ENCODE measurements at places on chromosomes 5 and 9.

GRCh38 chr5:157914151-157914788 lies 55.3 kb upstream of the CLINT1 start:
- no peak for DNase-seq

DNA sequence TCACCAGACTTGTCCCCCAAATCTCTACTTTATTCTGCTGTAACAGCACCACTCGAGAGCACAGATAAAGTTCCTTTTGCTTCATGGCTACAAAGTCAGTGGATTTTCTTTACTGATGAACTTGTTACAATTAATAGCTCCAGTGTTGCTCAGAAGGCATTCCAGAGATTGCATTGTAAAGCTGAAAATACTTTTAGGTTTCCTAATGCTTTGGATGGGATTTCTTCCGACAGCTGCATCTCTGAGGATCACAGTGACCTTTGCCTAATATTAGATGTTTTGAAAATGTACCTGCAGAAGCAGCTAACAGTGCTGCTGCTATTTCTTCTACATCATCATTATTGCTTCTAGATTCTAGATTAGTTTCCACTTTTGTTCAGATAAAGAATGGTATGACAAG lies 58.8 kb upstream of the TMEM171 start:
- DNase-seq: no peak

- no peak for DNase-seq
These were observed 189.3 kb upstream of the MAST4 start for GRCh38 chr5:66406761-66407336.

DNA sequence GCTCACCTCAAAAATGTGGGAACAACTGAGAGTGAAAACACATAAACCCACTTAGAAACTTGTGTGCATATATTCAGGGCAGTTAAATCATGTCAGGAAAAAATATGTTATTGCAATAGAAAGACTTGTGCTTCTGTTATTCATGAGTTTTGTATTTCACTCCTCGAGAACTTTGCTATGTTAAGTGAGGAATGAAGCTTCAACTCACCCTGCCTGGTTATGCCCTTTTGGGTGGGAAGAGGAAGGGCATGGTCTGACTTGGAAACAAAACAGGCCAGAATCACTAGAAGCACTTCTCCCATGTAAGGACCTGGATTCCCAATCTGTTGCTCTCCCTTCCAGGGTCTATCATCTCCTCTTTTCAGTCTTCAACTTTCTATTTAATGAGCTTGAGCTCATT lies 14.5 kb downstream of the SLC27A6 start:
- no peak for DNase-seq

DNA sequence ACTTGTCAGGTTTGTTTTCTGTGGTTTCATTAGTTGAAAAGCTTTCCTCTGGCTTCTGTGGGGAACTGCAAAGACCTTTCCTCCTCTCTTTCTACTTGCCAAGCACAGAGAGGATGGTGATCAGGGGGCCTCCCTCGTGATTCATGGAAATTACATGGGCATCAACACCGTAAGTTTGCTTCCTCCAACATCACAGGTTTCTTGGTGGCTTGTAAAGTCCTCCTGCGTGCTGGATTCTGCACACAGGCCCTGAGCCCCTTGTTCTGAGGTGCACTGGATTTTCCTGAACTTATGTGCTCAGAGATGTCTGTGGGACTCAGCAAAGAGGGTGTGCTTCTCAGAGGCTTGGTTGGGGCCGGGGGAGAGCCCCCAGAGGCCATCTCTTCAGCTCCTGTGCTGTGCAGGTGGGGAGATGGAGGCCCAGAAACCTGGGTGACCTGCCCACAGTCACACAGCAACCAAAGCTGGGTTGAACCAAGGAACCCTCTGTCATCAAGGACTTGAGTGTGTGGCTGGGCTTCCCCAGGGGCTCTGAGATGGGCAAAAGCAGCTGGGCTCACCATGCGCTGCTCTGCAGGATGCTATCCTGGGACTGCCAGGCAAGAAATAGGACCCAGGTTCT lies 36.5 kb downstream of the RGS3 start:
- no peak for DNase-seq

- no peak for DNase-seq
These were observed 61.0 kb upstream of the PRDM9 start for GRCh38 chr5:23446424-23446823.

DNA sequence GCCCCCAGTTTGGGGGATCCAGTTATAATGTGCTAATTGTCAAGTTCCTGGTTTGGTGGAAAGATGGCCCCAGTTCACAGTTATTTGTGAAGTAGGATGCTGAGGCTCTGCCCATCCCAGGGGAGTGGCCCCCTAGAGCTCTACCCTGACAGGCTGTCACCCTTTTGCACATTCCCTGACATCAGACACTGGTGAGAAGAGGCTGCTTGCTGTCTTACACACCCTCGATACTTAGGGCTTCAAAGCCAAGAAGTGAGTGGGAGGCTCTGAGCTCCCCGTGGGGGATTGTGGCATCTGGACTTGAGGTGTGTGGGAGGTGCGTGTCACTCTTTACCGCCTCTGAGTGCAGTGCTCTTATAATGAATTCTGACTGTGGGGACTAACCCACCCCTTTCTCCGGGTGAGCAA lies 168.5 kb downstream of the DOCK2 start:
- DNase-seq: no peak

DNA sequence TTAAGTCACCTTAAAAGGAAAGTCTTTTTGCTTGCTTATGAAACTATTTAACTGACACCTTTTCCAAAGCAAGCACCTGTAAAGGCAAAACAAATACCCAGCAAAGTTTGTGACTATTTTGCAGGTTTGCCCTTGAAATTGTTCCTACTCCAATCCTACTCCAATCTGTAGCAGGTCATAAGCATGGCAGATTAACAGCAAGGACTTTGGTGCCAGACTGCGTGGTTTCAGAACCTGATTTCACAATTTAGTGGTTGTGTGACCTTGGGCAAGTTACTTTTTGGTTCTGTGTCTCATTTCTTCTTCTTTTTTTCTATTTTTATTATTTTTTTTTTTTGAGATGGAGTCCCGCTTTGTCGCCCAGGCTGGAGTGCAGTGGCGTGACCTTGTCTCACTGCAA lies 282.1 kb downstream of the RFX3 start:
- no peak for DNase-seq

- no peak for DNase-seq
These were observed 16.5 kb downstream of the PAX5 start for GRCh38 chr9:37017546-37017945.

- DNase-seq: no peak
These were observed 42.0 kb downstream of the ACO1 start for GRCh38 chr9:32426278-32426939.

- no peak for DNase-seq
These were observed 34.1 kb downstream of the ETF1 start for GRCh38 chr5:138508958-138509357.

DNA sequence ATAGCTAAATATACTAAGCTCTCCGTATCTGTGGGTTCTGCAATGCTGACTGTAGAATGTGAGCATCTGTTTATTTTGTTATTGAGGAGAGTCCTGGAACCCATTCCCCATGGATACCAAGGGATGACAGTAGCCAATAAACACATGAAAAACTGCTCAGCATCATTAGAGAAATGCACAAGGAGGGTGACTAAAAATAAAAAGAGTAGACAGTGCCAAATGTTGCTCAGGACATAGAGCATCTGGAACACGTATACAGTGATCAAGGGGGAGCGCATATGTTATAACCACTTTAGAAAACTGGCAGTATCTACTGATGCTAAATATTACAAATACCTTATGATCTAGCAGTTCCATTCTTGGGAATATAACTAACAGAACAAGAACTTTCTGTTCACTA lies 31.0 kb downstream of the MARCHF6 start:
- DNase-seq: no peak

- no peak for DNase-seq
These were observed 787.8 kb upstream of the FAM174A start for GRCh38 chr5:99747342-99747741.

DNA sequence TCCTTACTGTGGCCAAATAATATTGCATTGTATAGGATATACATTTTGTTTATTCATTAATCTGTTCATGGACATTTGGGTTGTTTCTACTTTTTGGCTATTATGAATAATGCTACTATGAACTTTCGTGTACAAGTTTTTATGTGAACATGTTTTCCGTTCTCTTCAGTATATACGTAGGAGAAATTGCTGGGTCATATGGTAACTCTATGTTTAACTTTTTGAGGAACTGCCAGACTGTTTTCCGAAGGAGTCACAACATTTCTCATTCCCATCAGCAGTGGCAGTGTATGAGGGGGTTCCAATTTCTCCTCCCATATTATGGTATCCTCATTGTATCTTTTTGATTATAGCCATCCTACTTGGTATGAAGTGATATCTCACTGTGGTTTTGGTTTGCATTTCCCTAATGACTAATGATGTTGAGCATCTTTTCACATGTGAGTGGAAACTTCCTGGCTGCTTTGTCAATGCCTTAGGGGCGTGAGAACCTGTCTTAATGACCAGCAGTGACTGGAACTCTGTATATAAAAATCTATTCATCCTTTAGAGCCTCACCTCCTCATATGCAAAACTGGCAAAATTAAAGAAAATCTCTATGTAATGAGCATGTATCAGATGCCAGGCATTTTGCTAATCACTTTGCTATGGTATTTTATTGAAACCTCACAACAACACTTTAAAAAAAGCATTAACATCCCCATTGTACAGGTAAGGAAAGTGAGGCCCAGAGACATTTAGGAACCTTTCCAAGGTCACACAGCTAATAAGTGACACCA lies 47.8 kb upstream of the TGFBR1 start:
- no peak for DNase-seq

DNA sequence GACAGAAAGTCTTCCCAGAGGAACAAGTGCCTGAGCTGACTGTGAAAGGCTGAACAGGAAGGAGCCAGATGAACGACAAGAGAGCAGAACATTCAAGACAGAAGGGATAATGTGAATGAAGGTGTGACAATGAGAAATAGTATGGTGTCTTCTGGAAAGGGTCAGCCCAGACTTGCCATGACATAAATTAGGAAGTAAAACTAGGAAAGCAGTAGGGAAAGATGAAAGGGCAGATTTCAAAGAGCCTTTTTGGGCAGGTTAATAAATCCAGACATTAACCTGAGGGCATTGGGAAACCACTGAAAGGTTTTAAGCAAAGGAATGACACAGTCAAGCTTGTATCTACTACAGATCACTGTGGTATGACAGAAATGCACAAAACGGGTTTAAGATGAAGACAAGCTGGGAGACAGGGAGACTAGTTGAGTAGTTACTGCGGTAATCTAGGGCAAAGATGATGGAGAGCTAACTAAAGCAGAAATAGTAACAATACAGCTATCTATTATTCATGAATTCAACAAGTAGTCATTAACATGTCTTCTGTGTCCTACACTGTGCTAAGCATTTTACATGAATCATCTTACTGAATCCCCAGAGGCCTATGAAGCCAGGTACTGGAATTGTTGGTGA lies 580.9 kb upstream of the WWC1 start:
- DNase-seq: no peak

GRCh38 chr5:1726469-1726865 lies 73.2 kb downstream of the MRPL36 start:
- DNase-seq: no peak

GRCh38 chr5:86070719-86071118 lies 547.0 kb upstream of the COX7C start:
- no peak for DNase-seq

Measured in NCI-H1930 (cell line).